ENCODE measurements at places on chromosomes 6 and 20.
A peak's percentile ranks its signal among the peaks of the same experiment; 100 is the strongest.

- DNase-seq, result peak; percentile 74
Measured at GRCh38 chr6:20056350-20056992, 155.8 kb downstream of the MBOAT1 start.

DNA sequence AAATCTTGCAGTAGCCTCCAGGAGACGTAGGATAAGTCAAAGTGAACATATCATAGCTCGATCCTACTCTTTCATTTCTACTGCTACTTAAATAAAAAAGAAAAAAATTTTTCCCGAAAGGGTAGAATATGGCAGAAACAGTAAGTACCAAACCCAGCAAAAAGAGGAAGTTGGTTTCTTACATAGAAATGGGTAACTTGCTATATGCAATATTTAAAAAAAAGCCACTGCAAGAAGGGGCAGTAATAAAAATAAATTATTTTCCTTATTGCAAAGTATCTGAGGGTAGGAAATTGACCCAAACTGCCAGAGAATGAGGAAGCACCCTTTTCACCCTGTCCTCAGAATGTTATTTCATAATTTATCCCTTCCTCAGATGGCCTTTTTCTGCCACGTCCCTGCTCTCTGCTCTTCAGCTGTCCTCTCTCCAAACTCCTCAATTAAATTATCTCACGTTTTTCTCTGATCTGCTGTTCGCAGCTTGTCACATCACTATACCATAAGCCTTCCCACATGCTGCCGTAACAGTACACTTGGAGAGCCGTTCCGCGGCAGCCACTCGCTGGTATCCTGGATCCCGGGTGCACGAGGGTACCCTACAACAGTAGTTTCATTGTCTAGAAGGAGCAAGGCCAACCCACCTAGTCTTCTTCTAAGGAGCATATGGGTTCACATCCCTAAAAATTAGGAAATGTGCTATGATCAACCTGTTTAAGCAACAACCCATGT lies 149.6 kb downstream of the BACH2 start:
- DNase-seq, result no peak

- no peak for DNase-seq
Measured at GRCh38 chr20:54464003-54464402, 11.4 kb upstream of the DOK5 start.

GRCh38 chr6:126614642-126615504 lies 275.0 kb downstream of the CENPW start:
- DNase-seq, result no peak

DNA sequence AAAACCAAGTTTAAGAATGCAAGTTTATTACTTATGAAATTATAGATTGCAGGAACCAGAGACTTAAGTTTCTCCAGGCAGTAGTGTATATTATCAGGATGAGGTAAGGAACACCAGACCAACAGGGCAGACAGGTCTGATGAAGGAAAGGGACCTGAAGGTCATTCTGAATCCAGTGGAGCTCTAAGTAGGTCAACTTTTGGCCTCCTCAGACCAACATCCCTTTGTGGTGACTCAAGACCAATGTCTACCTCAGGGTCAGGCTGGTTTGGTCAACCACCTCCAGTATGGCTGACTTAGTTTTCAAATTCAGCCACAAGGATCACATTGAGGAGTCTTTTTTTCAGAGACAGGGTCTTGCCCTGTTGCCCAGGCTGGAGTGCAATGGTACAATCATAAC lies 38.7 kb upstream of the TFAP2A start:
- DNase-seq, result no peak

- peak; percentile 51 for DNase-seq
Measured at GRCh38 chr6:28137505-28137981, 4.1 kb upstream of the ZKSCAN8 start.

DNA sequence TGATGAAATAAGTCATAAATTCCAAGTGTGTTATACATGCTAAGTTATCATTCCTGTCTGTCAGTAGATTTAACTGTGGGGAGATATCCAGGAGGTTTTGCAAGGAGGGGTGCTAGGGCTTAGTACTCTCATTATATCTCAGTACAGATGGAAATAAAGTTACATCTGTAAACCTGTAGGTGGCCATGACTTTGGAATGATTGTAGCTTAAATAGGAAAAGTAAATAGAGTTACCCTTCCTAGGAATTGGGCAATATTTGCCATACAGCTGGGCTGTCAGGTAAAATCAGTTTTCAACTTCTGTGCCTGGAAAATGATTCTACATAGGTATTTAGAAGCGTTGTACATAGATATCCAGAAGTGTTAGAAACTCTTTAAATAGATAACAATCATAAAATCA lies 19.8 kb upstream of the TGM3 start:
- DNase-seq, result no peak

DNA sequence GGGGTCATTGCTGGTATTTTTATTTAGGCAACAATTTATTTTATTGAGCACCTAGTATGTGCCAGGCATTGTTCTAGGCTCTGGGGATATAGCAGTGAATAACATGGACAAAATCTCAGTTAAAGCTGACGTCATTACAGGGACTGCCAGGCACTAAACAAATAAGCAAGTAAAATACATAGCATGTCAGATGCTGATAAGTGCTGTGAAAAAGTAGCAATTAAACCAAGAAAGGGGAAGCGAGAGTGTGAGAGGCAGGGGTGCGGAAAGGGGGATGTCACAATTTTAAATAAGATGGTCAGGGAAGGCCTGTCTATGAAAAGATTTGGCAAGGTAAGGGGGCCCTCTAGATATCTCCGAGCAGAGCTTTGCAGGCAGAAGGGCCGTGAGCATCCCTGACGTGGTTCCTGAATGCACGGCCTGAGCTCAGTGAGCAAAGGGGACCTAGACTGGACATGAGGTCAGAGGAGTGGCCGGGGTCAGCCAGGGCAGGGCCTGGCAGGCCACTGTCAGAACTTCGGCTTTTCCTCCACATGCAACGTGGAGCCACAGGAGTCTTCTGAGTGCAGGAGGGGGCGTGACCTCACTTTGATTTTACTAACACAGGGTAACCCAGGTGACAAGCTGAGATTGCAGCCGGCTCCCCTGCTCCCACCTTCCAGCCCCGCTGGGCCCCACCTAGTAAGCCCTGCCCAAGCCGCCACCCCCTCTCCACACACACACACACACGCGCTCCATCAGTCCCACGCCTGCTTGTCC lies 24.2 kb upstream of the SIRPA start:
- DNase-seq, result no peak

DNA sequence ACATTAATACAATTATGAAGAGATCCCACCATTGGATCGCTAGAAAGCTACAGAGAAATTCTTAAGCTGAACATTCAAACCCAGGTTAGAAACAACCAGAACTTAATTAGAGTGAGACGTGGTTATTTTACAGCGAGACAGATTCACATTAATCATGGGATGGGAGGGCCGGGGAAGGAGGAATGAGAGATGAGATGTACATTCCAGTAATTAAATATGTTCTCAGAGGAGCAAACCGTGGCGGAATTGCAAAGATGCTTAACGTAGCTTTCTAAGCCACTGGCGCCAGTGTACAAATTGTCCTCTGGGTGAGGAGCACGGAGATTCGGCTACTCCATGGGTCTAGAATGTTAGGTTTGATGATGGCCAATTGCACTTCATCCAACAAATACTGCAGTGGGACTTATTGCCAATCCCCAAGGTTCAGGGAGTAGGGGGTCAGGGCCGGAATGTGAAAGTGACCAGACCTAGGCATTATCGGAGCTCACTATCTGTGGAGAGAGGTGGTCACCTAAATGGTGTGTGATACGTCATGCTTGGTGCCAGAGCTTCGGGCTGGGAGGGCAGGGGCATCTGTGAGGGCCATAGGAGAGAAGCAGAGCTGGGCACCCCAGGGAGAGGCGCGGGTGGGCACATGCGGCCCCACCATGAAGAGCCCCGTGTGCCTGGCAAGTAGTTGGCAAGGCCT lies 114.7 kb downstream of the EDN3 start:
- DNase-seq, result no peak

DNA sequence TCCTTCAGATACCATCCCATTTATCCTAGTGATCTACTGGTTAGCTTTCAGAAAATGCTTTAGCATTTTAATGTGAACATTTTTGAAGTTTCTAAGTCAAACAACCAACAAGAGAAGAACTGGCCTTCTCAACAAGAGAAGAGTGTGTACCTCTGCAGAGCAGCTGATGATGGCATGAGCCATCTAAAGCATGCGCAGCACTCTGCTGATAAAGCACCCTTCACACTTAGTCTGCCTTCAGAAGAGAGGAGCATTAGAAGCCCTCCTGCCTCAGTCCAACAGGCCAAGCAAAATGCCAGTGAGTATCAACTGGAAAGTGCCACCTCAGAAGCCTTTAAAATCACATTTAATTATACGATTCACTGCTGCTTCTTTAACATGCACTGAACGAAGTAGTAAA lies 169.2 kb downstream of the BTBD9 start:
- DNase-seq, result no peak

GRCh38 chr6:166989427-166990032 lies 9.7 kb upstream of the CEP43 start:
- peak; percentile 58 for DNase-seq

- DNase-seq, result no peak
Measured at GRCh38 chr6:33705955-33706725, 5.4 kb downstream of the UQCC2 start.

DNA sequence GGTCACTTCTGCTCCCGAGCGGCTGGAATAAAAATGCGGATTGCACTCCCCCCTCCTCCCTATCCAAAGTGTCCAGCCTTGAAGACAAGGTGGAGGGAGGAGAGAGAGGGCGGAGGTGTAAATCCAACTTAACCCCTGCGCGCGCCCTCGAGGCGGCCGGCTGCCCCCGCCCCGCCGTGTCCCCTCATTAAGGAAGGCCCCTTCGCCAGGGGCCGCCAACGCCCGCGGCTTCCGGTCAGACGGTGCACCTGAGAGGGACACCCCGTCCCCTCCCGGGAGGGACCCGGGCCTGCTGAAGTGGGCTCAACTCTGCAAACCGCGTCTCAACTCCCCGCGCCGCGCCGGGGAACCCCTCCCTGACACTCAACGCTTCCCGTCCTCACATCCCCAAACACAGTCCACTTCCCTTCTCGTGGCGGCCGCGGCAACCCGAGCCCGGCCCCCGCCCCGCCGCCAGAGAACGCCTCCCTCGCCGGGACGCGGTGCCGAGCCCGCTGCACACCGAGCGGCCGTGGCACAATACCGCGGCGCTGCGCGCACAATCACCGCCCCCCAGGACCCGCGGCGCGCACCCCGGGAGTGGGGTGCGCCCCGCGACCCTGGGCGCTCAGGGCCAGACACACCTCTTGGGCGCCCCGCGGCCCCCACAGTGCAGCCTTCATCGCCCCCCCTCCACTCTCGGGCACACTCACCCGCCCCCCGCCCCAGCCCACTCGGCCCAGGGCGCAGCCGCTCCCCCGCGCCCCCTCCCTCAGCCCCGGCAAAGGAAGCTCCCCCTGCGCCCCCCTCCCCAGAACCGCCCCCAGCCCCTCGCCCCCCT lies 102.5 kb downstream of the NOL4L start:
- peak; percentile 21 for DNase-seq

- peak; percentile 85 for DNase-seq
Measured at GRCh38 chr6:151063352-151063751, 176.4 kb upstream of the AKAP12 start.

DNA sequence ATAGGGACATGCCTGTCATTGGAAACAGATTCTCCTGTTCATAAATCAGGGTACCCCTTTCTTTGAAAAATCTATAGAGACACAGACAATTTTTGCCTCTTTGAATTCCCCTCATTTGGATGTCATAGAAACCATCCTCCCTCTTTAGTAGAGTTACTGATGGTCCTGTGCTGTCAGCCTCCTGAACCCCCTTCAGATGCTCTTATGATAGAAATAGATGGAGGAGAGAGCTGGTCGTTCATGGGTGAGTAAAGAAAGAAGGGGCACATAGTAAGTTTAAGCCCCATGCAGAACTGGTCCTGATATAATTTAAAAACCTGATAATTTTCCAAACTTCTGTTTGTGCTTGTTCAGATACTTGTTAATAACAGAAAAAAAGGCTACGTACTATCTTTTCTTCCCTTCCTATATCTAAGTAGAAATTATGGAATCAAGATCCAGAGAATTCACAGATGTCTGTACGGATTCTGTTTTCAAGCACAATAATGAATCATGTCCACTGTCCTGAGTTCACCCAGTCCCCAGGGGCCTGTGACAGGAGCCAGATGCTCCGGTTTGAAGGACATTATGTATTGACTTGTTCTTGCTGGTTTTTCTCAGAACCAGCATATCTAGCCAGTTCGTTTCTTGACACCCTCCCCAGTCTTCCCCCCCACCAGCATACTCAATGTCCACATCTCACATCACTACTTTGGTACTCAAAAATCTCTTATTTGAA lies 78.1 kb downstream of the NCOA7 start:
- peak; percentile 38 for DNase-seq

DNA sequence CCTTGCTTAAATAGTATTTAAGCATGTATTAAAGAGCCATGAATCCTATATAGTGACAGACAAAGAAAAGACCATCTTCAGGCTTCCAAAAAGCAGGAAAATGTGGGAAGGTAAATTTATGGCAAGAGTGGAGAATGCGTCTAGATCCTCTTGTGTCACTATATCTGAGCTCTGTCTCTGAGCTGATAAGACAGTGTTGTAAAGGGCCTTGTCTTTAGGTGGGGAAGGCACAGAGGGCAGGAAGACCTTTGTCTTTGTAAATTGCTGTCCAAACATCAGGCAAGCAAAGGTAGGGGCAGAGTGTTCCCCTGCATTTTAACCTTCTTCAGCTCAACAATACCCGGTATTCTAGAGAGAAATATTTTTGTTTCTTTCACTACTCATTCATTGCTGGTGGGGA lies 33.9 kb upstream of the MBOAT1 start:
- DNase-seq, result no peak

DNA sequence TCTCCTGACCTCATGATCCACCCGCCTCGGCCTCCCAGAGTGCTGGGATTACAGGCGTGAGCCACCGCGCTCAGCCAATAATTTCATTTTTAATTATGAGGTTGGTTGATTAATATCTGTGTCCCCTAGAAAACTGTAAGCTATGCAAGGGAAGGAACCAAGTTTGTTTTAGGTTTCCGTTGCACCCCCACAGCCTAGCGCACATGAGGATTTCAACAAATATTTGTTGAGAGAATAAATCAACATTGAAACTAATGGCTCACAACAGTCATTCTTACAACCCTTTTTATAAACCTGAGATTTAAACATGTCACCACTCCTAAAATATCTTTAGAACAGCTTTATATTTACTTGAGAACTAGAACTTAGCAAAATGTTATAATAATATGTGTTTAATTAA lies 114.0 kb upstream of the CARMIL1 start:
- DNase-seq, result no peak

GRCh38 chr6:131782764-131783163 lies 25.1 kb upstream of the ENPP1 start:
- no peak for DNase-seq

- no peak for DNase-seq
Measured at GRCh38 chr6:122361314-122361979, 38.0 kb upstream of the HSF2 start.

- no peak for DNase-seq
Measured at GRCh38 chr6:37362101-37362828, 8.5 kb downstream of the RNF8 start.

DNA sequence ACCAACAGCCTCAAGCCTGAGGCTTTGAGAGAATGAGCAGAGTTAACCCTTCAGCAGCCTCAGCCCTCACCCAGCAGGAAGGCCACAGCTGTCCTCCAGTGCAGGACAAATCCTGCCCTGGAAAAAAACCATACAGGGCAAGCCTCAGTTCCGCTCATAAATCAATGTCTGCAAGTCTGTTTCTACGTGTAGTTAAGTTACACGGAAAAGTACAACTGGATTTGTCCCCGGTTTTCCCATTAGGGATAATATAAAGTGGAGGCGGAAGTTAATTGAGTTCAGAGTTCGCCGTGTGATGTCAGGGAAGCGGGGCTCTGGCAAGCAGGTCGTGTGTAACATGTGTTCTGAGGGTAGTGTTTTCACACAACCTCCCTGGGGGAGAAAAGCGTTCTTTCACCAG lies 44.2 kb upstream of the EYA2 start:
- no peak for DNase-seq

- DNase-seq, result peak; percentile 54
Measured at GRCh38 chr6:71248306-71248765, 40.3 kb upstream of the OGFRL1 start.

All from cardiac fibroblast (primary cell).